ENCODE measurements at places on chromosomes 7 and 10.

DNA sequence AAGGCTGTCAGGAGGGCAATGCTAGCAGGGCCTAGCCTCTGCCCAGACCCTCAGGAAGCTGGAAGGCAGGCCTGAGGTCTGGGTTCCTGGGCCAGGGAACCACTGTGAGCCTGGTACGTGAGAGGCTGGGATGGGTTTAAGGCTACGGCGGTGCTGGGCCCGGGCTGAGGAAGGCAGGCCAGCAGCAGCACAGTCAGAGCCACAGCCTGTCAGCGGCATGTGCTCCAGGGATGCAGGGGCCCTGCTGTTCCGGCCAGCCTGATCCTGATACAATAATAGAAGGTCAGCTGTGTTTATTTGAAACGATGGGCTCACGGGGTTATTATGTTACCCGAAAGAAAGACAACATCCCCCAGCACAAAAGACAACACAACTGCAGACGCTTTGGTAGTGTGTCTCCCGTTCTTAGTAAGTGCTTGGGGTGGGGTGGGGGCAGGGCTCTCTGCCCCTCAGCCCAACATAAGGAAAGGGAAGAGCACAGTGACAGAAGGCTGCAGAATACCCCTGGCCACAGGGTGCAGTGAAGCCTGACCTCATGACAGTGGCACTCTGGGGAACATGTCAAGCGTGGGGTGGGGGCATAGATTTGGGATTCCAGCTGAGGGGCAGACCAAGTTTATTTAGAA lies 95.0 kb downstream of the COL13A1 start:
- DNase-seq, result no peak

GRCh38 chr10:128314686-128315085 lies 188.5 kb upstream of the MKI67 start:
- DNase-seq, result no peak

GRCh38 chr7:94492601-94493000 lies 17.0 kb upstream of the CASD1 start:
- DNase-seq, result no peak

DNA sequence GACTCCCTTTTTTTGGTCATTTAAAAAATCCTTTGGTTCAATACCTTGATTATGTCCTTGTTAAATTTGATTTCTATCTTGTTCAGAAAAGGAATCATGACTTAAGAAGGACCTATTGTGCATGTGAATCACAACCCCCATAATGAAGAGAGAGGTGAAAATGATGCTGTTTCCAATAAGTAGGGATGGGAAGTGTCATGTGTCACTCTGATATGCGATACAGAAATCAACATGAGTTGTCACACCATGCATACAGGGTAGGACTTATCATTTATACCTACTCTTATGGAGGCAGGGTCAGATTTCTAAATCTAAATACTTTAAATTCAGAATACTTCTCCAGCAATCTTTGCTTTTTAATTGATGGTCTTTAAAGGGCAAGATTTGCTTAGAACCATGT lies 19.4 kb upstream of the DLX6 start:
- DNase-seq, result no peak

- no peak for DNase-seq
Measured at GRCh38 chr7:30660331-30661255, 21.7 kb downstream of the CRHR2 start.

- DNase-seq, result no peak
Measured at GRCh38 chr10:77456414-77456813, 181.2 kb downstream of the KCNMA1 start.

DNA sequence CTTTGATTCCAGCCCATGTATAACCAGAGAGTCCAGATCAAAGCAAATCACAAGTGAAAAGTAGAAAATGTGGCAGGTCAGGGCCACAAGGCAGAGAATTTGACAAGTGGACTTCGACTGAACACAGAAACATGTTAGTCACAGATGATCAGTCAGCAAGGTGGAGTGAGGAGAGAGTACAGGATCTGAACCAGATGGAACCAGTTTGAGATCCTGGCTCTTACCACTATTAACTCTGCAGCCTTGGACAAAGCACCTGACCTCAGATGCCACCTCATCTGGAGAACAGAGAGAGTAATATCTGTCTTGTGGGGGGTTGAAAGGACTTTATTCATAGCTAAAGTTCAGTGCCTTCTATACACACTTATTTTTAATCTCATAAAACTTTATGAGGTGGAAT lies 4.4 kb downstream of the MRLN start:
- DNase-seq, result no peak

- DNase-seq, result no peak
Measured at GRCh38 chr10:75980419-75981002, 549.1 kb downstream of the LRMDA start.

DNA sequence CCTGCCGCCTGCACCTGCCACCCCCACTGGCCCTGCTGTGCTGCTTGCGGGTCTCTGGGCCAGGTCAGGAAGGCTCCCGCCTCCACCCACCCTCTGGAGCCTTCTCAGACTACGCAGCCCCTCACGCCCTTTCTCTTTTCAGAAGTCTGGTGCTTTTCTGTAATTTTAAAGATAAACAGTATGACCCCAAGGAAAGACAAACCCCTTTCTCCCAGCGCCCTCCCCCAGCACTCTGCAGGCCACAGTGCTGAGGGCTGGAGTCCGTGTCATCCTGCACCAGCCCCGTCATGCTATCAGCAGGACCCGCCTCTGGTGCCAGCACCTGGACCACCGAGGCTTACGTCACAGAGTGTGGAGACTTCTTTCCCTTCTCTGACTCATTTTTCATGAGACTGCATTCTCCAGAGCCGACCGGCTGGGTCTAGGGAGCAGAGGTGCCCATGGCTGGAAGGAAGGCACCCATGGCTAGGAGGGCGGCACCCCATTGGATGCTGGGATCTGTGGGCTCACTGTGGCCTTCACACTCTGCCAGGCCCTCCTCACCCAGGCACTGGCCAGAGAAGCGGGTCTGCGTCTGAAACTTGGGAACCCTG lies 53.4 kb downstream of the CFAP46 start:
- no peak for DNase-seq

DNA sequence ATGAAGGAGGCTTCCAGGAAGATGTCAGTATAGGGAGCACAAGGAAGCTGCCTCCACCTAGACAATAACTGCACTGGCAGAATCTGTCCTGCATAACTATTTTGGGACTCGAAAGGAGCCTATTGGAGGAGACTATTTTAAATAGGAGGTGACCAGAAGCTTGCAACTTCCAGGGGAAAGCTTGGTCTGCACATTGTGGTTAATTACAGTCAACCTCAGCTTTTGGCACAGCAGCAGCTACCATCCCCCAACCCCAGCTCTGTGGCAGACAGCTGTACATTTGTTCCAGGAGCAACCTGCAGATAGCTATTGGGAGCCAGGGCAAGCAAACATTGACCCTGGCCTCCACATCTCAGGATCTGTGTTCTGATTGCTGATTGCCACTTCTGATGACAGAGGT lies 46.3 kb upstream of the NANOS1 start:
- no peak for DNase-seq

- DNase-seq, result no peak
Measured at GRCh38 chr10:105159268-105159667, 518.2 kb downstream of the SORCS3 start.

DNA sequence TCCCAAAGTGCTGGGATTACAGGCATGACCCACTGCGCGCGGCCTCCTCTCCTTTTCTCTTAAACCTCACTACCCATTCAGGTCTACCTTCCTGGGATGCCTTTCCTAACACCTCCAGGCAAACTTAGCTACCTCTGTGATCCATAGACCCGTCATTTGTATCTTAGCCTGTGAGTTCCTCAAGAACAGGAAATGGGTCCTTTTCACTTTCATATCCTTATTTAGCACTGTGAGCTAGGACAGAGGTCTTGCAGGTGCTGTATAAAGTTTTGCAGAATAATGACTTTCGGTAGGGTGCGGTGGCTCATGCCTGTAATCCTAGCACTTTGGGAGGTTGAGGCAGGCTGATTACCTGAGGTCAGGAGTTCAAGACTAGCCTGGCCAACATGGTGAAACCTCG lies 215.7 kb downstream of the RELN start:
- no peak for DNase-seq

DNA sequence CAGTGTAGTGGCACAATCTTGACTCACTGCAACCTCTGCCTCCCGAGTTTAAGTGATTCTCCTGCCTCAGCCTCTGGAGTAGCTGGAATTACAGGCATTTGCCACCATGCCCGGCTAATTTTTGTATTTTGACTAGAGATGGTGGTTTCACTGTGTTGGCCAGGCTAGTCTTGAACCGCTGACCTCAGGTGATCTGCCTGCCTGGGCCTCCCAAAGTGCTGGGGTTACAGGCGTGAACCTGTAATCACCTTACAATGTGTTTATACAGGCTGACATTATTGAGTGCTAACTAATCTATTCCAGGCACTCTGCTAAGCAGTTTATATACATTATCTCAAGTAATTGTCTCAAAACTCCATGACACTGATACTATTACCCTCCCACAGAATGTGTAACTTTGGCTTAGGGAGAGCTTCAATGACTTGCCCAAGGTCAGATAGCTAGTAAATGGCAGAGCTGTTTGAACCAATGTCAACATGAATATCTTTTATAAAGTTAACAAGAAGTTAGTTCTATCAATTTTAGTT lies 36.8 kb downstream of the KIFBP start:
- DNase-seq, result no peak

- DNase-seq, result no peak
Measured at GRCh38 chr10:3782146-3782450, 2.9 kb downstream of the KLF6 start.

GRCh38 chr10:124011464-124011863 lies 81.9 kb downstream of the CHST15 start:
- no peak for DNase-seq

- DNase-seq, result no peak
Measured at GRCh38 chr7:133601617-133602016, 348.7 kb downstream of the EXOC4 start.

DNA sequence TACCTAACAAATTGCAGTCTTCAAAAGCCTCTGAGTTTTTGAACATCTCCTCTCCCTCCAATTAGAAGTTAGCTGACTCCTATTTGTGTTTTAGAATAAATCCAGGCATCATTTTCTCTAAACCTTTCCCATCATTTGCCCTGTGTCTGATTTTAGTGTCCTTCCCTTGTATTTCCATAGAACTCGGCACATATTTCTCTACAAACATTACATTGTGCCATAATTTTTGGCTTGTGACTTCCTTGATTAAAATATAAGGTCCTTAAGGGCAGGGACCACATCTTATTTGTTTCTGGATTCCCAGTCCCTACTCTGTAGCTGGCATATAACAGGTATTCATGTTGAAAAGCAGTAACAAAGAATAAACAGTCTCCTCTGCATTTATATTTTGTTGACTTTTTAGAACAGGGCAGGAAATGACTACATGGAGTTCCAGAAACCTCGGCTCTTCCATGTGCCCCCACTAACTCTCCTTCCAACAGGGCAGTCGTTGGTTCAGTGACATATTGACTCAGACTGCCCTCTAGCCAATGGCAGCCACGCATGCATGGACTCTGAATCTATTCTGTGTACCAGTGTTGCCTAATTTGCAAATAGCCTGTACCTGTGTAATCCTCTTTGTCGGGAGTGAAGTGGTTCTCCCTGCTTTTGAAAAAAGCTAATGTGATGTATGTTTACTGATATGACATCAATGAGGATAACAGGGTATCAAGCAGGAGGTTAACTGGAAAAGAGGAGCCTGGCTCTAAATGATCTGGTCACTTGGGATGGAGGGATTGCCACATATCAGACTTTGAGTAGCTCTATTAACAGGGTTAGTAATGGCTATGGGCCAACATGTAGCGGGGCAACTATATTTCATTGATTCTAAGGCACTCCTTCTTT lies 19.8 kb upstream of the CPN1 start:
- no peak for DNase-seq

- DNase-seq, result no peak
Measured at GRCh38 chr10:129309565-129309964, 157.5 kb upstream of the MGMT start.

- no peak for DNase-seq
Measured at GRCh38 chr10:26225322-26225721, 8.7 kb downstream of the GAD2 start.

DNA sequence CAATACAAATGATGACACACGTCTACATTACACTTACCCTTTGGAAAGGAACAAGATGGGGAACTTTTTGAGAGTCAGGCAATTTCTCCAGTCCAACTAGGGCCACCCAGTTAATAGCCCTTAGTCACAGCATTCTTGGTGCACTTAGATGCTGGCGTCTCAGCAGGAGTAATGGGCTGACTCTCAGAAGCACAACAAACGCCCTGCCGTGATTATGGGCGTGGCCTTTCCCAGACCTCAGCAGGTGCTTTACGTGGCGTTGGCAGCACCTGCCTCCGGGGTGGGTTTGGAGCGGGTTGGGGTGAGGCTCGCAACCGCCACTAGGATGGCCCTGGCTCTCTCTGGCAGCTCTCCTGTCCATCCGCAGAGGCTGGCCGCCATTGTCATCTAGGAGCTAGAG lies 147.6 kb upstream of the SHH start:
- DNase-seq, result no peak

DNA sequence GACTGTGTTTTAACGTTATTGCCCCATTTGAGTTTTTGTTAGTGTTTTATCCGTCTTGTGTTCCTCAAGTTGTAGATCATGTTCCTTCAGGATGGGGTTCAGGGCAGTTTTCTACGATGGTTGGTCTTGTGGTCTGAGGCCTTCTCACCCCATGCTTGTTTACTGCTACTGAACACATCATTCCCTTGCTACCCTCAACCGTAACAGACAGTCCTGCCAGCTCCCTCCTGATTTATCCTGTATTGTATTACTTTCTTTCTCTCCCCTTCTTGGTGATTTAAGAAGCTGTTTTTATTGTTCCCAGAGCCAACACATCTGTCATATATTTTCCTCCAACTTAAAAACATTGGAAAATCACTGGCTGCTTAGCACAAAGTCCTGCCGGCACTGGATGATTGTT lies 719.8 kb downstream of the INHBA start:
- no peak for DNase-seq

- DNase-seq, result no peak
Measured at GRCh38 chr10:96341219-96342182, 17.3 kb downstream of the OPALIN start.

DNA sequence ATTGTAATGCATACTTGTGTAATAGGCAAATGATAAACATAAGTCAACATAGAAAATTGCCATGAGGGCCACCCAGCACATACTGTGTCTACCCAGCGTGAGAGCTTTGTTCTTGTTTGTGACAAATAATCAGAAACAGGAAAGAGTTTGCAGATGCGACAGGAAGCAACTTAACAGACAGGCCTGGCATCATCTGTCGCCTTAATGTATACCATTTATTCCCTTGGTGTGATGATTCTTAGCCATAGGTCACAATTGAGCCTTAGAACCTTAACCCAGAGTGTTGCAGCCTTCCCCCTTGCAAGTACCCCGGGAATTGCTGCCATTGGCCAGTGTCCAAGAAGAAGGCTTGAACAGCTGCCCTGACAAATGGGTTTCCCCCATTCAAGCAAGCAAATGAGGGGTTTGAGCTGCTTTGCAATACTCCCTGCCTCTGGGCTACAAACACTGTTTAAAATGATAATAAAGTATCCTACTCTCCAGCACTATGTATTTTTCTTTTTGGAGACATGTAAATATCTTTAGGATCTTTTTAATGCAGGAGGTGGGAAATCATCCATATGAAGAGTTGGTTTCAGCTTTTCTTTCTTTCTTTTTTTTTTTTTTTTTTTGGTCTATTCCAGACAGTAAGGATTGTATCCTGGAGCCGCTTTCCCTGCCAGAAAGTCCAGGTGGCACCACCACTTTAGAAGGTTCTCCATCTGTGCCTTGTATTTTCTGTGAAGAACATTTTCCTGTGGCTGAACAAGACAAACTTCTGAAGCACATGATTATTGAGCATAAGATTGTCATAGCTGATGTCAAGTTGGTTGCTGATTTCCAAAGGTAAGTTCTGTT lies 80.0 kb downstream of the ZNF277 start:
- DNase-seq, result peak; percentile 34

- no peak for DNase-seq
Measured at GRCh38 chr10:9670911-9671310, 1346.8 kb upstream of the CELF2 start.

Measured in anterior cingulate cortex (tissue), 58 donors.